ENCODE measurements at places on chromosomes 1 and 21.

DNA sequence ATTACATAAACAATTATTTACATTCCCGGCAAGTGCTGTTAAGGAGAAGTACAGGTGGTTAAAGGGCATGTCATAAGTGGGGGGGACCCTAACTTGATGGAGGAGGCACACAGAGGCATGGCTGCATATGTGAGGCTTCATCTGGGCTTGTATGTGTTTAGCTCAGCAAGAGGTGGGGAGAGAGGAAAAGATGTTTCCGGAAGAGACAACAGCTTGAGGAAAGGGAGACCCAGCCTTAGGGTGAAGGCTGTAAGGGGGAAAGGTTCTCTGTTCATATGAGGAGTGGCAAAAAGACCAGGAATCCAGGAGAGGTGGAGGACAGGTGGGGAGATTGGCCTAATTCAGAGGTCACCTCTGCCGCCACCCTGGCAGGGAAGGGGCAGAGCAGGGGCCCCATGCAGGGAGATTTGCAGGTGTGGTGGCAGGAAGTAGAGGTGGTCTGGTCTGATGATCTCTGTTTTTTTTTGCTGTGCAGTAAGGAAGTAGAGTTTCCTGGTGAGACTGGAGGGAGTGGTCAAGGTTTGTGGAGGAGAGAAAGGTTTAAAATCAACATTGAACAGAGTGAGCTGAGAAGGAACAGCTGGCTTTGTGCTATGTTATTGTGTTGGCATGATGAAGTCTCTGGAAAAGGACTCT is 9.0 kb downstream of the TRAF5 start:
- no peak for DNase-seq

GRCh38 chr1:10648689-10649516 is 147.5 kb downstream of the CASZ1 start:
- no peak for DNase-seq

DNA sequence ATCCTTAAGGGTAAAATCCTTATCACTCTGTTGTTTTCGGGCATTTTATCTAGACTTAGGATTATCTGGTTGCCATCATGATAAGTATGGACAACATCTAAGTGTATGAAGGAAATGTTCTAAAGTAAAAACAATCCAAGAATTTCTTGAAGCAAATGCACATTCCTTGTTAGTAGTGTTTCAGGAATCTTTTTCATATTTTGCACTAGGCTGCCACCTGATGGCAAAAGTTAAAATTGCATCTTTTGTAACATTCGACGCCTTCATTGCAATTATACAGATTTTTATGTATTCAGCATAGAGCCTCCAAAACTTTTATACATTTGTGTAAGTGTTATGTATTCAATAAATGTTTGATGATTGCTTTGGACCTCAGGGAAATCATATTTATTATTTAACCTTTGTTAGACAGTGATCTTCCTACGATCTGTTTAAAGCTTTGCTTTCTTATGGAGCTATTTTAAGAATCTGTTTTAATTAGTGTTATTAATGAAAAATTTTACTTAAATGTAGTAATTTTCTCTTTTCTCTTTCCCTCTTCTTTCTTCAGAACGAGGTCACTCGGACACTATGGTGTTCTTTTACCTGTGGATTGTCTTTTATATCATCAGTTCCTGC is 49.4 kb upstream of the KIAA1614 start:
- no peak for DNase-seq

DNA sequence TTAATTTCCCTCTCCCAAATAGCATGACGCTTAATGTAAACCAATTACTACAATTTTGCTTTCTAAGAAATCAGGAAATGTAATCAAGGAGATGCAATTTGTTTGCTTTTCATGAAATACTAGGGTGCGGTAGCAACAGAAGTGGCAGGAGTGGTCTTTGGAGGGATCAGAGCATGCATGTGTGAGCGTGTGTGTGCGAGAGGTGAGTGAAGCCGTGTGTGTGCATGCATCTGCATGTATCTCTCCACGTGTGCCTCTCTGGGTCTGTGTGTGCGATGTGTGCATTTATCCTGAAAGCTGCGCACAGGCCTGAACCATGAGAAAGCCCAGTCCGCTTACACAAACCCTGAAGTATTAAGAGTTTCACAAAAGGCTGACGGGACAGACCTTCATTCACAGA is 249.8 kb upstream of the C1orf174 start:
- no peak for DNase-seq

GRCh38 chr1:152386940-152387339 is 27.1 kb downstream of the CRNN start:
- no peak for DNase-seq

- no peak for DNase-seq
Observed at GRCh38 chr1:220878191-220879075, 810 bp upstream of the HLX start.

DNA sequence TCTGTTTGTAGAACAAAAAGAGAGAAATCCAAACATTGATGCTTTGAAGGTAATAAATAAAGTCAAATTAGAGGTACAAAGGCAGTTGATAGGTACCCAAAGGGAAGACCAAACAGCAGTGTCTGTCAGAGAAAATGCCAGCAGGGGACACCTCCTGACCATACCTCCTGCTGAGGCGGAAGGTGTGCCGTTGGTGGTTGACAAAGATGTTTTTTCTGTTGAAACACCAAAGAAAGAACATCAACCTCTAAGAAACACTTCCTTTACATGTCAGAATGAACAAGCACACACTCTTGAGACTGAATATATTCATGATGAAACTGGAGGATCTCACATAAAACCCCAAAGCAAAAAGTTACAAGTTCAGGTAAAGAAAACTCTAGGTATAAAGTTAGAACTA is 128.3 kb downstream of the MACF1 start:
- no peak for DNase-seq

GRCh38 chr1:164667600-164667999 is 108.6 kb downstream of the PBX1 start:
- no peak for DNase-seq

Measured in T-helper 2 cell treated with Interferon-gamma antibody and Interleukin-4, amounts not matched to agents 5 μg/mL and 100 μg/mL, for 36 hours (primary cell).